DND-41 (cell line): ENCODE measurements at places on chromosomes 7 and 10.

GRCh38 chr10:5446390-5446926, 34.1 kb downstream of the NET1 start:
- H3K27ac ChIP-seq, result no peak overlapping the region
- H3K27me3 ChIP-seq, result no peaks in the 10 kb centered on the region
- no peak for DNase-seq

GRCh38 chr7:116571037-116571436, 46.2 kb downstream of the CAV1 start:
- no peak overlapping the region for H3K4me3 ChIP-seq
- H3K4me1 ChIP-seq, result no peaks in the 10 kb centered on the region
- no peak overlapping the region for H3K27ac ChIP-seq
- H3K27me3 ChIP-seq, result peaks cover 5% of the 10 kb centered on the region
- no peaks in the 10 kb centered on the region for H3K36me3 ChIP-seq

- H3K4me3 ChIP-seq, result no peak overlapping the region
- no peak overlapping the region for H3K27ac ChIP-seq
- no peaks in the 10 kb centered on the region for H3K4me1 ChIP-seq
- no peaks in the 10 kb centered on the region for H3K27me3 ChIP-seq
- DNase-seq, result no peak
Observed at GRCh38 chr10:45468079-45468478, 94.1 kb downstream of the ALOX5 start.

DNA sequence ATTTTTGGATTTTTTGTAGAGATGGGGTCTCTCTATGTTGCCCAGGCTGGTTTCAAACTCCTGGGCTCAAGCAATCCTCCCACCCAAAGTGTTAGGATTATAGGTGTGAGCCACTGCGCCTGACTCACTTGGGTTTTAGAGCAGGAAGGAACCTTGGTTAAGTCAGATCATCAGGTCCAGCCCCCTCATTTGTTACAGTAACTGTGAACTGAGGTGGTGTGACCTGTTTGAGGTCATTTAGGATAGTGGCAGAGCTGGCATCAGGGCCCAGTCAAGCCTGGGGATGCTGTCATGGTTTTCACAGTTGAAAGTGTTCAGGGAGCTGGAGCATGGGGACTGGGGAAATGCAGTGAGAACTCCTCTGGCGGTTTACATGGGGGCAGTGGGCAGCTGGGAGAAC, 159.6 kb downstream of the TAX1BP1 start:
- no peaks in the 10 kb centered on the region for H3K36me3 ChIP-seq
- peaks cover 52% of the 10 kb centered on the region for H3K4me1 ChIP-seq
- peak overlapping the region; percentile 79 for H3K27ac ChIP-seq
- no peak overlapping the region for H3K4me3 ChIP-seq
- peak; percentile 15 for DNase-seq

- no peaks in the 10 kb centered on the region for H3K27me3 ChIP-seq
- H3K4me1 ChIP-seq, result peaks cover 8% of the 10 kb centered on the region; the same call in 1 of the 2 replicates
- DNase-seq, result no peak
Observed at GRCh38 chr10:21406595-21407193, 118.8 kb downstream of the SKIDA1 start.

GRCh38 chr7:149595541-149595940, 97.9 kb upstream of the ZNF746 start:
- H3K27ac ChIP-seq, result no peak overlapping the region
- DNase-seq, result no peak
- no peaks in the 10 kb centered on the region for H3K27me3 ChIP-seq

GRCh38 chr7:110157631-110158362, 933.1 kb upstream of the LRRN3 start:
- DNase-seq, result no peak
- no peaks in the 10 kb centered on the region for H3K4me1 ChIP-seq
- no peaks in the 10 kb centered on the region for H3K36me3 ChIP-seq
- no peak overlapping the region for H3K27ac ChIP-seq

DNA sequence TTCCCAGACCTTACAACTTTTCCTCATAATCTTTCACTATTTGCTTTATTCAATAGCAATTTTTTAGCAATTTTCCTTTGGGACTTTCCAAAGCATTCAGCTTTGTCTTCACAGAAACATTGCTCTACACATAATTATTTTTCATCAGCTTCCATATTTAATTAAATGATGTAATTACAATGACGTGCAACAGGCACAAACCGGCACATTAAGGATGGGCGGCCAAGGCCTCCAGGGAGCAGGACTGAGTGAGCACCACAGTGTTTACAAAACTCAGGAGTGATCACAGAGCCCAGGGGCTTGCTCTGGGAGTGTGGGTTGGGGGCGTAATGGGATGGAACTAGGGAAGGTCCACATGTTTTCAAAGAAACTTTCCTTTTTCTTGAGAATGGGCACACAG, 69.8 kb downstream of the MAD1L1 start:
- H3K36me3 ChIP-seq, result peaks cover 24% of the 10 kb centered on the region
- H3K4me3 ChIP-seq, result no peak overlapping the region
- H3K4me1 ChIP-seq, result no peaks in the 10 kb centered on the region
- H3K27ac ChIP-seq, result no peak overlapping the region

DNA sequence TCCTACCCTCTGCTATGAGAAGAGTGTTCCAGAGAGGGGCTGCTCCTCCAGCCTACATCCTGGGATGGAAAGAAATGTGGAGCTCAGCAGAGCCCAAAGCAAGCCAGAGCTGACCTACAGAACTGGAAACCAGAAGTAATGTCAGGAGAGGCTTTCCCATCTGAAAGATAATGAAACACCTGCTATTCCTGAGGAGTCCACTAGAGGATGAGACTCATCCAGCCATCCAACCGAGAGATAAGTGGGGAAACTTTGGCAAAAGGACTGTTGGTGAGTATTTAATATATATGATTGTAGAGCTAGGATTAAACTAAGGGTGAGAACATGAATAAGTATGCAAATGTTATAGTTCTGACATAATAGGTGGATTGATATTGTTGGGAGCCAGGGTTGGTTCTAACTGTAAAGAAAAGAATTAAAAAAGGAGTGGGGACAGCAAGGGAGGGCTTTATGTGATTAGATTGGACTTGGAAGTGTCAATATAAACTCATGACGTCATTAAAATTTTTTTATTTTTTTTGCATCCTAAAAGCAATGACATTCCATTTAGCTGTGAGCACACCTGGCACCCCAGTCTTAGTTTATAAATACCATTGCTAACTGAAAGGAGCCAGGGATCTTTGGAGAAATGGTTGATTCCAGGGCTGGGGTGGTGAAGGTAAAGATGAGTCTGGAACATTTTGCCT, 312.8 kb upstream of the NFE2L3 start:
- peaks cover 12% of the 10 kb centered on the region for H3K27me3 ChIP-seq
- no peaks in the 10 kb centered on the region for H3K36me3 ChIP-seq
- no peaks in the 10 kb centered on the region for H3K4me1 ChIP-seq
- H3K4me3 ChIP-seq, result no peak overlapping the region
- H3K27ac ChIP-seq, result no peak overlapping the region
- no peak for DNase-seq

GRCh38 chr10:121064491-121064890, 213.3 kb downstream of the WDR11 start:
- H3K4me3 ChIP-seq, result no peak overlapping the region
- H3K36me3 ChIP-seq, result no peaks in the 10 kb centered on the region
- DNase-seq, result no peak

- H3K36me3 ChIP-seq, result no peaks in the 10 kb centered on the region
- peaks cover 3% of the 10 kb centered on the region for H3K27me3 ChIP-seq
- no peak overlapping the region for H3K4me3 ChIP-seq
- no peak overlapping the region for H3K27ac ChIP-seq
Observed at GRCh38 chr10:77010430-77010829, 627.2 kb downstream of the KCNMA1 start.

DNA sequence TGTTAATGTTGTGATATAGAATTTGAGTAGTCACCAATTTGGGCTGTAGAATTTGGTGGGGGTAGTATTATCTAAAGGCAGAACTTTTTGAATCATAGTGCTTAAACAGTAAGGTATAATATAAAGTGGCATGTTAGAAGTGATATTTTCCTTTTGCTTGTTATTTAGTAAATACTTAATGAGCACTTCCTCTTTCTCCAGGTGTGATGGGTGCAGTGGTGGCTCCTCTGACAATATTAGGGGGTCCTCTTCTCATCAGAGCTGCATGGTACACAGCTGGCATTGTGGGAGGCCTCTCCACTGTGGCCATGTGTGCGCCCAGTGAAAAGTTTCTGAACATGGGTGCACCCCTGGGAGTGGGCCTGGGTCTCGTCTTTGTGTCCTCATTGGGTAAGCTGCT, 10.5 kb downstream of the GHITM start:
- no peak overlapping the region for H3K27ac ChIP-seq
- DNase-seq, result no peak
- H3K36me3 ChIP-seq, result peaks cover 91% of the 10 kb centered on the region
- H3K4me1 ChIP-seq, result no peaks in the 10 kb centered on the region
- no peak overlapping the region for H3K4me3 ChIP-seq

GRCh38 chr10:122333037-122333436, 41.5 kb upstream of the PLEKHA1 start:
- DNase-seq, result no peak
- no peak overlapping the region for H3K4me3 ChIP-seq
- H3K27ac ChIP-seq, result no peak overlapping the region
- no peaks in the 10 kb centered on the region for H3K4me1 ChIP-seq
- peaks cover 4% of the 10 kb centered on the region for H3K27me3 ChIP-seq

GRCh38 chr10:100014071-100014762, 4.5 kb upstream of the DNMBP start:
- peaks cover 9% of the 10 kb centered on the region for H3K4me1 ChIP-seq
- no peak overlapping the region for H3K4me3 ChIP-seq
- no peaks in the 10 kb centered on the region for H3K36me3 ChIP-seq
- no peak for DNase-seq

- H3K36me3 ChIP-seq, result no peaks in the 10 kb centered on the region
- no peaks in the 10 kb centered on the region for H3K4me1 ChIP-seq
- no peaks in the 10 kb centered on the region for H3K27me3 ChIP-seq
- H3K4me3 ChIP-seq, result no peak overlapping the region
- no peak overlapping the region for H3K27ac ChIP-seq
Observed at GRCh38 chr10:32073128-32073527, 16.9 kb upstream of the KIF5B start.

GRCh38 chr10:4234661-4235060, 449.7 kb upstream of the KLF6 start:
- no peak for DNase-seq
- H3K4me3 ChIP-seq, result no peak overlapping the region
- no peaks in the 10 kb centered on the region for H3K36me3 ChIP-seq
- H3K27ac ChIP-seq, result no peak overlapping the region
- H3K4me1 ChIP-seq, result no peaks in the 10 kb centered on the region
- H3K27me3 ChIP-seq, result no peaks in the 10 kb centered on the region

DNA sequence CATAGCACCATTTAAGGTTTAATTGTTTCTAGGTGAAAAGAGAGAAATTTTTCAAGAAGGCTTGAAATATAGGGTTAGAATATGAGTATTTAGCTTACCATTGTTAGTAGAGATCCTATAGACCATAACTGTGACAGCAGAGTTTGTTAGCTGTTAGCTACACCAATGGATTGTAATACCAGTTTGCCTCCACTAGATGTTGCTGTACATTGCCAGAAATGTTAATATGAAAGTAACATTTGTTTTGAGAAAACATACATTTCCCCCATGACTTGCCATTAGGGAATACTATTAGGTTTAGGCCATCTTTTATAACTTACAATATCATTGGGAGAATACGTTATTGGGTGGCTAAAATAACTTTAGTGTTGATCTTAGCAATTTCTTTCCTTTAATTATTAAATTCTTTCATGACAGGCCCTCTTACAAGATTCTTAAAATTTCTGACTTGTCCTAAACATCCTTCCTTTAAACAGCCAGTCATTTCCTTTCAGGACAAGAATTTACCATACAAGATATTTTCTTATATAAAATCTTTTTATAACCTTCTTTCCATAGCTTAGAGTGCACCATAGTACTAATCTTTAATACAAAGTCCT, 39.5 kb downstream of the ZNF117 start:
- DNase-seq, result no peak
- H3K36me3 ChIP-seq, result no peaks in the 10 kb centered on the region

GRCh38 chr7:44760034-44760580, 11.5 kb downstream of the ZMIZ2 start:
- H3K27ac ChIP-seq, result no peak overlapping the region
- H3K4me3 ChIP-seq, result no peak overlapping the region
- no peaks in the 10 kb centered on the region for H3K27me3 ChIP-seq

- no peaks in the 10 kb centered on the region for H3K27me3 ChIP-seq
- no peak overlapping the region for H3K4me3 ChIP-seq
- H3K4me1 ChIP-seq, result no peaks in the 10 kb centered on the region
- DNase-seq, result no peak
- no peaks in the 10 kb centered on the region for H3K36me3 ChIP-seq
Observed at GRCh38 chr10:109205929-109206585, 717.3 kb downstream of the XPNPEP1 start.

- H3K27ac ChIP-seq, result no peak overlapping the region
- no peaks in the 10 kb centered on the region for H3K36me3 ChIP-seq
- peaks cover 5% of the 10 kb centered on the region for H3K27me3 ChIP-seq
- H3K4me3 ChIP-seq, result no peak overlapping the region
- no peaks in the 10 kb centered on the region for H3K4me1 ChIP-seq
- DNase-seq, result no peak
Observed at GRCh38 chr7:108382932-108383331, 73.3 kb downstream of the NRCAM start.

DNA sequence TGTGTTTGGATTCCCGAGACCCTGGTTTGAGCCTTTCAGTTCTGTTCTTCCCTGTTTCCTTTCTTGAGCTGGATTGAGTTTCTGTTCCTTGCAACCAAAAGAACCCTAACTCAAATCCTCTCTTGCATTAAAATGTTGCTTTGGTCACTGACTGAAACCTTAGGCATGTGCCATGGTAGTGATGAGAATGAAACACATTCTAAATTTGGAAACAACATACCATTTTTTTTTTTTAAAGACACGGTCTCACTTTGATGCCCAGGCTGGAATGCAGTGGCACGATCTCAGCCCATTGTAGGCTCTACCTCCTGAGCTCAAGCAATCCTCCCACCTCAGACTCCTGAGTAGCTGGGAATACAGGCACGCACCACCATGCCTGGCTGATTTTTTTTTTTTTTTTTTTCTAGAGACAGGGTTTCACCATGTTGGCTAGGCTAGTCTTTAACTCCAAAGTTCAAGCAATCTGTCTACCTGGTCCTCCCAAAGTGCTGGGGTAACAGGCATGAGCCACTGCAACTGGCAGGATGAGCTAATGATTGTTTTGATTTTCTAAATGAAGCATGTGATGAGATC, 8.4 kb downstream of the THAP5 start:
- peaks cover 17% of the 10 kb centered on the region; the same call in 1 of the 2 replicates for H3K36me3 ChIP-seq
- no peak for DNase-seq
- H3K4me3 ChIP-seq, result no peak overlapping the region
- H3K4me1 ChIP-seq, result no peaks in the 10 kb centered on the region

- no peak overlapping the region for H3K4me3 ChIP-seq
- no peak for DNase-seq
- H3K4me1 ChIP-seq, result peaks cover 34% of the 10 kb centered on the region
- no peak overlapping the region for H3K27ac ChIP-seq
Observed at GRCh38 chr7:142405122-142405765, 147.4 kb upstream of the PRSS58 start.

GRCh38 chr10:31030260-31030659, 1.4 kb downstream of the ZNF438 start:
- no peaks in the 10 kb centered on the region for H3K36me3 ChIP-seq
- H3K4me3 ChIP-seq, result no peak overlapping the region
- H3K4me1 ChIP-seq, result peaks cover 60% of the 10 kb centered on the region
- H3K27ac ChIP-seq, result no peak overlapping the region
- no peaks in the 10 kb centered on the region for H3K27me3 ChIP-seq
- no peak for DNase-seq

- H3K27ac ChIP-seq, result peak overlapping the region; percentile 49; the same call in 1 of the 2 replicates
- H3K4me1 ChIP-seq, result peaks cover 9% of the 10 kb centered on the region
- no peaks in the 10 kb centered on the region for H3K27me3 ChIP-seq
Observed at GRCh38 chr7:150420987-150421674, 29.3 kb upstream of the GIMAP8 start.

- H3K36me3 ChIP-seq, result no peaks in the 10 kb centered on the region
Observed at GRCh38 chr10:13105184-13105583, 5.2 kb downstream of the OPTN start.
